ENCODE measurements at places on chromosomes 7 and 10.

- DNase-seq: no peak
Observed at GRCh38 chr10:127080317-127080716, 116.1 kb downstream of the INSYN2A start.

- no peak for DNase-seq
Observed at GRCh38 chr10:9028231-9028630, 973.7 kb downstream of the GATA3 start.

GRCh38 chr7:24381894-24382505 is 98.0 kb downstream of the NPY start:
- no peak for DNase-seq

GRCh38 chr10:597976-598375 is 91.5 kb downstream of the DIP2C start:
- no peak for DNase-seq

GRCh38 chr7:42756841-42757240 is 155.0 kb downstream of the C7orf25 start:
- no peak for DNase-seq
